Cortex of kidney (tissue), 1 donor: ENCODE measurements at places on chromosomes 5 and 9.

- no peak for DNase-seq
These were observed 126.0 kb downstream of the MEF2C start for GRCh38 chr5:88756953-88757352.

GRCh38 chr9:83116026-83116425, 53.1 kb upstream of the RASEF start:
- DNase-seq, result no peak

GRCh38 chr9:110355911-110356310, 18.2 kb upstream of the TXNDC8 start:
- DNase-seq, result no peak

- DNase-seq, result no peak
These were observed 2.2 kb downstream of the COL23A1 start for GRCh38 chr5:178587763-178588611.

GRCh38 chr9:17994695-17995425, 416.0 kb downstream of the SH3GL2 start:
- no peak for DNase-seq

DNA sequence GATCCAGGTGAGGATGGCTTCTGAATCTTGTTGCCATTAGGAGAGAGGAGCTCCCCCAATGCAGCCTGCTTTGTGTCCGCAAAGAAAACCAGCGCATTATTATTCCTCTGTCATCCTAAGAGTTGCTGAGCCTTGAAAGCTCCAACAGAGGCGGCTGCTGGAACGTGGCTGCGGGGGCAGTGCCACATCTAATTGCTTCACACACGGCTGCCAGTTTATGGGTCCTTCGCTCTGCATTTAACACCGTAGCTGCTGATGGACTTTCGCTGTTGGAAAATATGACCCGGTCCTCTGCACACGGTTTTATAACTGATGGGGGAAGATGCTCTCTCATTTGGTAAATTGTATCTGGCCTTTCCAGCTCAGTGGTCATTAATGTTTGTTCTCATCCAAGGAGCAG, 38.0 kb downstream of the ZNF622 start:
- no peak for DNase-seq

DNA sequence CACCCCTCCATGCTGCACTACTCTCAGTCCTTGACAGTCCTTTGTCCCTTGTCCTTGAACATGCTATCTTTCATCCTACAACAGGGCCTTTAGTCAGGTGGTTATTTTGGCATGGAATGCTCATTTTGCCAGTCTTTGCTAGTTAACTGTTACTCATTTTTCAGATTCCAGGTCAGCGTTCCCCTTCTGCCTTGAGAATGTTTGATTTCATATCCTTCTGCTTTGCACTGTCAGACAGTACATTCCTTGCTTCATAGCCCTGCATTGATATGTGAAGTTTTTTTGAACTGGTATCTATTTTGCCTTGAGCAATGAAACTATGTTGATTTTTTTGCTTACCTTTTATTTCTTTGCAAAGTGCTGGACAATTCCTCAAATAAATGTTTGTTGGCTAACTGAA, 638.2 kb upstream of the SEMA6A start:
- no peak for DNase-seq

- DNase-seq, result no peak
These were observed 5.5 kb downstream of the CXXC5 start for GRCh38 chr5:139653616-139654015.

GRCh38 chr9:18981476-18982261, 51.3 kb downstream of the SAXO1 start:
- no peak for DNase-seq

- no peak for DNase-seq
These were observed 387.7 kb upstream of the IRX4 start for GRCh38 chr5:2270467-2270866.

- no peak for DNase-seq
These were observed 374.4 kb upstream of the SGCD start for GRCh38 chr5:155952486-155953089.

GRCh38 chr9:81073821-81074220, 615.5 kb downstream of the TLE1 start:
- DNase-seq, result no peak

DNA sequence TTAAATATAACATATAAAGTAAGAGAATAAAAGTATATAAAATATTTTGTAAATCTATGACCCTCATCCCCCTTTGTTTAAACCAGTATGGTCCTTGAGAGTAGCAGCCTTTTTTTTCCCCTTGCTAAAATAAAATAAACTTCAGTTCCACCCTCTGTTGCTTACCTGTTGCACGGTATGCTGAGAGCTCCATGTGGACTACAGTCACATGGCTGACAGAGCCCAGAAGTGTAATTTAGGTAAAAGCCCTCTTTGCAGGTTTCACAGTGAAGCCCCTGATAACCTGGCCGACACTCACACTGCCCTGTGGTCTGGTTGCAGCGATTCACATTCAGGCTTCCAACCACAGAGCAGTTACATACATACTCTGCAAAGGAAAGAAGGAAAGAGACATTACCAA, 55.1 kb downstream of the MEGF9 start:
- no peak for DNase-seq

DNA sequence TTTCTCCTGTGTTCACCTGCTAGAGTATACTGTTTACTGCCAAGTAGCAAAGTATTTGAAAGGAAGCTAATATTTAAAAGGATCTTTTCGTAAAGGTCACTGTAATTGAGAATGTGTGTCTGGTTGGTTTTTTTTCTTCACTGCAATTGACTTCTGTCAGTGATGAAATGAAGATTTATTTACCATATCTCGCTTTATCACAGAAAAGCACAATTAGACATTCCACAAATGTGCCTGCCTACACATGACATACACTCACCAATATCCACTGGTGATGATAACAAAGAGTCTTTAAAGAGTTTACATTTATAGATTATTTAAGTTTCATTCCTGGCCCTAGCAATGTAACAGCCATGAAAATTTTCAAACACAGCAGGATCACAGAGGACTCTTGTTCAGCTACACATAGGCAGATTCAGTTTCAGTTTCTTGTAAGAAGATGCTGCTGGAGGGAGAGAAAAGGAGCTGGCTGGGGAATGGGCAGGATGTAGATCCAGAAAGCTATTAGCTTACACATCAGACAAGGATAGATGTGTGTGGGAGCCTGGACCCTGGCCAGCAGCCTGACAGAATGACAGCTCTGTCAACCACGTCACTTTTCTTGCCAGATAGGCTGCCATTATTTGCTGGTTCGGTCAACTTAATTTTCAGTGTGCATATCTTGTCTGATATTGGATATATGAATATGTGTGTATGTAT, 104.0 kb downstream of the GDNF start:
- DNase-seq, result no peak

DNA sequence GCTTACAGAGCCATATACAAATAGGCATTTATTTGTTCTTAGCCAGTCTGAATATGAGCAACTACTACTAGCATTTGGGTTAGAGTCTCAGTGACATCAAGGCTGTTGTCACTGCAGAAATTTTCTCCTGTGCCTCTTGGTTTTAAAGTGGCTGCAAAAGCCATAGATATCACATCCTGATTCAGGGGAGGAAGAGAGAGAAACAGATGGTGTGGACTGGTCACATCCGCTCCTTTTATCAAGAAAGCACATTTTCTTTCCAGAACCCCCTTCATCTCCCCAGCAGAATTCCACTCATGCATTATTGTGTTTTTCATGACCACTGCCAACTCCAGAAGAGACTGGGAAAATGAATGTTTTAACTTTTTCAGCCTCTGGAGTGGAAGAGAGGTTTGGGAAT, 69.8 kb downstream of the PTTG1 start:
- DNase-seq, result no peak

- no peak for DNase-seq
These were observed 43.0 kb upstream of the SHB start for GRCh38 chr9:38112049-38112448.

DNA sequence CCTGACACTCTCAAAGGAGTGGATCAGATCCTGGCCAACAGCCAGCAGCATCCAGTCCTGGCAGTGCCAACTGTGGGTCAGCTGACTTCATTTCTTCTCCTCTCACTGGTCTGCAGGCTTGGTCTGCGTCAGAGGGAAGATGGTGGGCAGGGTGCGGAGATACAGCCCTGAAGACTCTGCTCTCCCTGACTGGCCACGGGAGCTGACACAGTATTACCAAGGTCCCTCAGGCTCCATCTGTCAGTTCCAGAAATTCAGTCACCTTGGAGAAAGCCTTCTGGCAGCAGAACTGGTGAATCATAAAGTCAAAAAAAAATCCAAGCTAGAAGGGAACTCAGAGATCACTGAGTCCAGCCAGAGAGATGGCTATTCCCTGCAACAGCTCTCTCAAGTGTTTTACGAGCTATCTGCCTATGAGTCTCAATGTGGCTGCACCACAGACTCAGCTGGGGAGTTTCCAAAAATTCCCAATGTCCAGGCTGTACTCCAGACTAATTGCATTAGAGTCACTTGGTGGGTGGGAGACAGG, 27.9 kb downstream of the C1QTNF2 start:
- no peak for DNase-seq

GRCh38 chr9:68507130-68507805, 33.4 kb downstream of the TMEM252 start:
- no peak for DNase-seq

DNA sequence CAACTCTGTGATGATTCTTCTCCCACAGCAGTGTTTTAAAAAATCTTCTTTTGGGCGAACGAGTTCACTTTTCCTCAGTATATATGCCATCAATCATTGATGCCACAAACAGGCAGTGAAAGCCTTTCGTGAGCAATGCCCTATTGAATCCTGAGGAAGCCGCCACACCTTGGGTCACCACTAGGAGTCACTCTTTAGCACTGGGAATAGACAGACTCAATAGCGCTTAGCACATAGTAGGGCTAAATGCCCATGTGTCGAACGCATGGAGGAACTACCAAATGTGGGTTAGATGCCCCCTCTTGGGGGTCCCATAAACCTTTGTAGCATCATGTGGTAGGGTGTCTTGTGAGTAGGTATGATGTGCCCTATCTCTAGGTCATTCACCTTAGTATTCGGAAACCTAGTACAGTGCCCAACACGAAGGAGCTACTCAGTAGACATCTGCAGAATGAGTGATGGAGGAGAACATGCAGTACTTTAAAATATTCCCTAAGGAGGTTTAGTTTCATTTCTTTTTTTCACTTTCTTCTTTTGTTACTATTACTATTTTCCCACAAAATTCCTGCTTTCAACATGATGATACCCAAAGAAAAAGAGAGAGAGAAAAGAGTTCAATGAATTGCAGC, 603.7 kb downstream of the BNC2 start:
- DNase-seq, result no peak

DNA sequence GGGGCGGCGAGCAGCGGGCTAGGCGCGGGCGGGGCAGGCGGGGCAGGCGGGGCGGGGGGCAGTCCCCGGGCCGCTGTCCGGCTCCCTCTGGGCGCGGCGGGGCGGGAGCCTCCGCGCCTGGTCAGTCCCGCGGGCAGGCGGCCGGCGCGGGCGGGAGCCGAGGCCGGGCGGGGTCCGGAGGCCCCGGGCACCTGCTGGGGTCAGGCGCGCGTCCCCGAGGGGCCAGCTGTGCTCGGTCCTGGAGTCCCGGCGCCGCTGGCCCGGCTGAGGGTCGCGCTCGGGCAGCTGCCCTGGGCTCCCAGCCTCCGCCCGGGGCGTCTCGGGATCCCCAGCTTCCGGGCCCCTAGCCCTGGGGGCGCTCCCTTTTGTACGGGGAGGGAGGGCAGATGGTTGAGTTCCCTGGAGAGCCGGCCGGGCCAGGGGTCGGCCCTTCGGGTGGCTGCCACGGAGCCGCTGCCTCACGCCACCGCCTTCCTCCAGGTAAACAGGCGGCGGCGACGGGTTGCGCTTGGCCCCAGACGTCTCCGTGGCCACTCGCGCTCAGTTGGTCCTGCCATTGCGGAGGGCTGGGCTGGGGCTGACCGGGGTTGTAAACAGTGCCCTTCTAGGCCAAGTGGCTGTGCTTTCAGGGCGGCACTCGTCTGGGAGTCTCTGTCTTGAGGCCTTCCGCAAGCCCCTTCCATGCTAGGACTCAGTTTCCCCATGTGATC, 473 bp downstream of the ZBTB34 start:
- no peak for DNase-seq

DNA sequence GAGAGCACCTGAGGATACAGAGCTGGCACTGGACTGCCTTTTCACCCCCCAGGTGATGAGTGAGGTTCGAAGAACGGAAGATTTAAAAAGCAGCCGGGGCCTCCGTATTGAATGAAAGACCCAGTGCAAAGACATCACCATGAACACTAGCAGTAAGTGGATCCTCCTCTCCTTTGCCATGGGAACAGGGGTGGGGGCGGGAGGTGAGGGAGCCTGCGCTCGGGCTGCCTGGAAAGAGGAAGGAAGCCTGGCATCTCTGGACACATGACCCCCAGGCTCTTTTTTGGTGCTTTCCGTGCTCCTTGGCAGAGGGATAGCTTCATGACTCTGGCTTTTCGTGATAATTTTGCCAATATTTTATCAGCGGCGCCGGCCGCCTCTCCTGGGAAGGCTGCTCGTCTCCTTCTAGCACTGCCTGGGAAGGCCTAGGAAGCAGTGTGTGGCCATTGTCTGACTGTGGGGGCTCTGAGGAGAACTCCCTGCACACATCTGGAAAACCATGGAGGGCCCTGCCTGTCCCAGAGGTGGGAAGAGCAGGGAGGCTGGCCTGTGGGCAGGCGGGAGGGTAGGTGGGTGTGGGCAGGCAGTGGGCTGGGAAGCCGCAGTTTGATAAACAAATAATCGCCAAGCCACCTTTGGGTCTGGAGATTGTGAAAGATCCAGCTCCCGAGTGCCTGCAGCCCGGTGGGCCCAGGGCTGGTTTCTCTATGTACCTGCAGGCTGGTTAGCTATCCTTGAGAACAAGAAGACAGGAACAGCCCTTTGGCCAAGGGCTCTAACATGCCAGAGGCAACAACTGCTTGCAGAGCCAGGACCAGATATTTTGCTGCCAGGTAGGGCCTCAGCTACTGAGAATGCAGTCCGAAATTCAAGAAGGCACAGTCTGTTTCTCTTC, 911 bp downstream of the ABLIM3 start:
- no peak for DNase-seq

- no peak for DNase-seq
These were observed 155.9 kb upstream of the COL5A1 start for GRCh38 chr9:134485653-134486052.

DNA sequence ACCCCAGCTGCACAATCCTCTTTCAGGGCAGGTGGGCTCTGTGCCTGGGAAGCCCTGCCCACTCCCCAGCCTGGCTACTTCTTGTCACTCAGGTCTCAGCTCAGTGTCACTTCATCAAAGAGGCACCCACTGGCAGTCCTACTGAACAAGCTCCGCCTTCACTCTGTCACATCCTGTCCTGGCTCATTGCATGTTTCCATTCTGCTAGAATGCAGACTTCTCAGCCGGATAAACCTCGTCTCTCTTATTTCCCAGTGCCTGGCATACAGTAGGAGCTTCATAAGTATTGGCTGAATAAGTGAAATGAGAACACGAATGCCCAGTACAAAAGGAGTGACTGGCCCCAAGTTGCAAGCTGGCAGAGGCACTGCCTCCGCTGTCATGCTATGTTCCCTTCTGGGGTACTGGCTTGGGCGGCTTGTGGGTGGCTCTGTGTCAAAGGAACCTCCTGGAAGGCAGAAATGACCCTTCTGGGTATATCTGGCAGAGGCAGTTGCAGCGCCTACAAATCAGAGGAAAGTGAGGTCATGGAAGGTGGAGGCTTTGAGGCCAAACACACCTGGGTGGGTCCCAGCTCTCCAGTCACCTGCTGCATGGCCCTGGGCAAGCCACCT, 98.3 kb upstream of the PHYKPL start:
- DNase-seq, result no peak

GRCh38 chr5:147661541-147661940, 121.0 kb downstream of the JAKMIP2 start:
- DNase-seq, result no peak
